ENCODE measurements at places on chromosomes 4 and X.
A peak's percentile ranks its signal among the peaks of the same experiment; 100 is the strongest.

DNA sequence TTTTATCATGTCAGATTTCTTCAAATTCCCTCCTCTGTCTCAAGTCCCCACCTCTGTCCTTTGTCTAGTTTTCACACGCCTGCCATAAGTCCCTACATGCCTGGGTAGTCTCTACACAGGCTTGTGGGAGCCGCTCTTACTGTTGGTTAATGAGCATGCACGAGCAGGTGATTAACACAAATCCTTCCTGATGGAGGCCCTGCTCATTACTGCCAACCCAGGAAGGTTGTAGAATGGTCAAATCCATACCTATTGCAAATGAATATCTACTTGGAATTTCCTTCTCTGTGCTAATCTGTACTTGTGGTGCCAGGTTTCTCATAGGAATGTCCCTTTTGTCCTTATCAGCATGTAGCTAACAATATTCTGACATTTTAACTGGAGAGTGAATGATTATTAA lies 208.4 kb upstream of the HDX start:
- DNase-seq: no peak

DNA sequence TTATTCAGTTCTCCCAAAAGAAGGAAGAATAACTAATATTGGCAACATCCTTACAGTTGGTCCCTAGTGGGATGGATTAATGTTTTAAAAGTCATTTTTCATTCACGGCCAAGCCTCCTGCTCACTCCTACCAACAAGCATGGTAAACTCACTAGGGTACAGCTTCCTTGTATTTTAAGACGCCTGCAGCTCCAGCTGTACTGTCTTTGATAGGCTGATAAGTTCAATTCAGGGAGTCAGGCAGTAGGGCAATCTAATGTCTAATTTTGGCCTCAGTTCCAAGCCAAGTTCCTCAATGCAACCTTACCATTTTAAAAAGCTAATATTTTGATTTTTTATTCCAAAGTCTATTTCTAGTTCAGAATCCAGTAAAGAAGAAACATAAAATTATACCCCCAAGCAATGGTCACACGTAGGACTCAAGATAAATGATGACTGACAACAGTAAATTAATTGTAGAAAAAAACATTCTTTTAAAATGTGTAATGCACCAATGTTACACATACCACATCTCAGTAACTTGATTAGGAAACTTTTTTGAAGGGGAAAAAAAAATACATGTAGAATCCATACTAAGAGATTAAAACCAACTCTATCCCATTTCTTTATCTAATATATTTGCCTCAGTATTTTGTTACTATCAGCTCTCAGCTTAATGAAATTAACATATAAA lies 9.3 kb downstream of the LCORL start:
- no peak for DNase-seq

DNA sequence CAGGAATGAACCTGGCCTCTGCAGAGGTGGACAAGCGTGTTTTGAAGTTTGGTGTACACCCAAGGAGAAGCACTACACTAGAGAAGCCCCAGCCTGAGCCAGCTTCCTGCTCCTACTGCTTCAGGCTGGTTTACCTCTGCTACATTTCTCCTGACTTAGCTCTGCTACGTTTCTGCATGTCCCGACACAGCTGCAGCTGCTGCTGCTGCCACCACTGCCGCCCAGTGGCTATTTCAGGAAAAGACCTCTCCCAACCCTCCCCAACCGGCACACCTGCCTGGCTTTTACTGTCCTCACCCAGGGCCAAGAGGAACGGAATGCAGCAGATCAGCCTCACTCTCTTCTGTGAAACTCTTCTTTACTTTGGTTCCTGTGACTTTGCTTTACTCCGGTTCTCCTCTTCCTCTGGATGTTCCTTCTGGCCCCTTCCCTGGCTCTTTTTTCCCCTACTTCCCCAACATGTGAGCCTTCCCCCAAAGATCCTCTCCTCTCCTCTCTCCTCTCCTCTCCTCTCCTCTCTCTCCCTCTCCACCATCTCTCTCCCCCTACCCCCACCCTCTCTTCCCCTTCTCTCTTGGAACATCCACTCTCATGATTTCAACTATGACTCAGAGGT lies 3.1 kb upstream of the P2RY4 start:
- DNase-seq: peak; percentile 43

DNA sequence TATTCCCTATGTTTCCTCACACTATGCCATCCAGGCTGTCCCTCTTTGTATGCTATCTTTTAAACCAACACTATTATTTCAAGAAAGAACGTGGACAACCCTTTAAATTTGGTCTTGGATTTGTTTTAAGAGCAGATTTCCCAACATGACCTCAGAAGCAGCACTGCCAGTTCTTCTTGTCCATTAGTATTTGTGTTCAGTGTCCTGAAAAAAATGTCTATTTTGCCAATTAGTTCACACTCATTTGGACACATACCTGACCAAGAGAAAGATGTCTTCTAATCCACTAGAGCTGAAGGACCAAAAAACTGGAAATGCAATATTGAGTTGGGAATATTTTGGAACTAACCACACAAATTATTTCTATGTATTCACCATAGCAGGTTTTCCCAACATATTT lies 223.2 kb upstream of the CNKSR2 start:
- DNase-seq: no peak

GRCh38 chrX:150036181-150036580 lies 97.9 kb upstream of the EOLA2 start:
- peak; percentile 51 for DNase-seq

DNA sequence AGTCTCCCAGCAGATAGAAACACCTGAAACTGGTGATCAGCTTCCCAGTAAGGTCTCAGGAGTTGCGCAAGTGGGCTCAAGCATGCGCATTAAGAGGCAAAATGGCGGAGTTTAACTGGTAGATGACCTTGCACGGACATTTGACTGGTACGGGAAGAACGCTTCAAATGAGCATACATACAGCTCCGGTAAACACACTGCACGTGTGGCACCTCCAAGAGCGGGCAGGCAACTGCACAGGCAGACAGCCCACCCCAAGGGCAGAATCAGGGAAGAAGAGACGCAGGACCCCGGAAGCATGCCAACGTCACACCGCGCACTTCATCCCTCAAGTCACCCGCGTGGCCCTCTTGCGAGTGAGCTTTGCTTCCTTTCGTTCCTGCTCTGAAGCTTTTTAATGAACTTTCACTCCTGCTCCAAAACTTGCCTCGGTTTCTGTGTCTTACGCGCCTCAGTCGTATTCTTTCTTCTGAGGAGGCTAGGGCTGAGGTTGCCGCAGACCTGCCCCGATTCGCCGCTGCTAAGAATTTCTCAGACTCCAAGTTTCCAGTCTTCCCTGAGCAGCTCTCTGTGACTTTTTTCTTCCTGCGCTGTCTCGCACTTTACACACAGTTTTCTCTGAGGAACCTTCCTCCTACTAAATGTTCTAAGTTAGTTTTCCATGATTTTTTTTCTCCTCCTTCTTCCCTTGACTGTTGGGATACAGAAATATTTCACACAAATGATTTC lies 180.7 kb upstream of the ZFP42 start:
- no peak for DNase-seq

GRCh38 chr4:15027921-15028435 lies 25.7 kb downstream of the CPEB2 start:
- no peak for DNase-seq

GRCh38 chr4:165799384-165799815 lies 73.6 kb upstream of the TLL1 start:
- no peak for DNase-seq

- DNase-seq: no peak
Observed at GRCh38 chrX:151899622-151900021, 13.1 kb upstream of the MAGEA4 start.

- no peak for DNase-seq
Observed at GRCh38 chr4:96342196-96342595, 502.3 kb downstream of the PDHA2 start.

DNA sequence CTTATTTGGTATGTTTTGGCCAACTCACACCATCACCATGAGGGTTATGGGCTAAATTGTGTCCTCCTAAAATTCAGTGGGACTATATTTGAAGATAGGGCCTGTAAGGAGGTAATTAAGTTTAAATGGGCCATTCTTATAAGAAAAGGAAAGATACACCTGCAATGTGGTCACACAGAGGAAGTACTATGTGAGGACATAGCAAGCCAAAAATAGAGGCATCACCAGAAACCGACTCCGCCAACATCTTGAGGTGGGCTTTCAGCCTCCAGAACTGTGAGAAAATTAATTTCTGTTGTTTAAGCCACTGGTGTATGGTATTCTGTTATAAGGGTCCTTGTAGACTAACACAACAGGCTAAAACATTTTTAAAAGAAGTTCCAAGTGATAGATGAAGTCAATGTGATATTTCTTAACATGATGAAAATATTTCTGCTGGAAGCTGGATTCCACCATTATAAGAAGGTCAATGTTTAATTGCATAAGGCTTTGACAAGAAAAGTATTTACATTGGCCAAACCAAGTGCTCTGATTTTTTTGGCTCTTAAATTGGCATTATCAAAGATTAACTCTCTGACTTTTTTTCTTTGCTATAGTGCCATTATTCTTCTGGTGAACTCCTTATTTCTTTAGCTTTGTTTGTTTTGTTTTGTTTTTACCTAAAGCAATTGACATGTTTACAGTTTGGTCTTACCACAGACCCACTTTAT lies 540.9 kb downstream of the PPARGC1A start:
- no peak for DNase-seq

GRCh38 chr4:120923207-120923522 lies 639 bp upstream of the PRDM5 start:
- DNase-seq: no peak

DNA sequence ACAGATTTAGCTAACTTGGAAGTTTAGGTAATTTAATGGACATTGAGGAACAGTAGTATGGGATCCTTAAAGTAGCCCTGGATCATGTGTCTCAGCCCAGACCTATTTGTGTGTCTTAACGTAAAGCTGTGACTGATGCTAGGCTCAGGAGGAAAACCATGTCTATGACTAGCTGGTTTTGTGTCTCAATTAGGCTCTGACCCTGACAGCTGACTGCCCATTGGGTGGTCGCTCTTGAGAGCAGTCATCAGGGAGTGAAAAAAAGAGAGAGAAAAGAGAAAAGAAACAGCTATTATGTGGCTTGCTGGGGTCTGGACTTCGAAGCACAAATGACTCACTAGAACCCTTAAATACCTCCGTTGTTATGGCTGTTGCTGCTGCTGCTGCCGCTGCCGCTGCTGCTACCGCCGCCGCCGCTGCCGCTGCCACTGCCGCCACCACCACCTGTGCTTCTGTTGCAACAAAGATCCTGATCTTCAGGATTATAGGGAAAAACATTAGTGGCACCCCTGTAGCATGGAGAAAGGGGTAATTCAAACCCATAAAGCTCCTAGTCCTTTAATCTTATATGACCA lies 70.7 kb downstream of the GSPT2 start:
- no peak for DNase-seq

DNA sequence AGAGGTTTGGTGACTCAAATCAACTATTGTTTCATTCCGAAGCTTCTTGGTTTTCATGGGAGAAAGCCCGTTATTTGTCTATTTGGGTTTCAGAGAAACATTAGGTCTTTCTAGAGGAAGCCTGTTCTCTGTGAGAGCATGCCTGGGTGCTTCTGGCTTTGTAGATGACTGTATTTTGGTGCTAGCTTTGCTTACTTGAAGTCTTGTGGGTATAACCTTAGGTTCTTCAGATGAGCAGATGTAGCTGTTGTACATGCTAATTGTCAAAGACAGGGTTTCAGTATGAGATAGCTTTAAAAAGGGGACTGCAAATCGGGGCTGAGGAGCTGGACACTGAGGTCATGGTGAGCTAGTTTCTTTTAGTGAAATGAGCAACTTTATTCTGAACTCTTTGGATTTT lies 7.9 kb upstream of the STOX2 start:
- no peak for DNase-seq

DNA sequence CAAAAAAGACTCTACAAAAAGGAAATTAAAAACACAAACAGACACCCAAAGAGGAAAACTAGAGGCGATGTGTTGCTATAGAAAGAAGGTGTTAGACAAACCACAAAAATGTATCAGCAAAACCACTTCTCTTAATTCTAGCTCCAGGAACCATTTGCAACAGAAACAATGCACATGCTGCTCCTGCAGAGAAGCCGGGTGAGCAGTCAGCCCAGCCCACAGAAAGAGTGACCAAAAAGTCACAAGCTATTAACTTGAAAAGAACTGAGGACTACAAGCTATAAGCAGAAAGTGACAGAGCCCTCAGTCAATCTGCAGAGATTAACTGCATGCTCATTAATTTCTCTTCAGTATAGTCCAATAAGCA lies 96.2 kb upstream of the KLHL13 start:
- no peak for DNase-seq

DNA sequence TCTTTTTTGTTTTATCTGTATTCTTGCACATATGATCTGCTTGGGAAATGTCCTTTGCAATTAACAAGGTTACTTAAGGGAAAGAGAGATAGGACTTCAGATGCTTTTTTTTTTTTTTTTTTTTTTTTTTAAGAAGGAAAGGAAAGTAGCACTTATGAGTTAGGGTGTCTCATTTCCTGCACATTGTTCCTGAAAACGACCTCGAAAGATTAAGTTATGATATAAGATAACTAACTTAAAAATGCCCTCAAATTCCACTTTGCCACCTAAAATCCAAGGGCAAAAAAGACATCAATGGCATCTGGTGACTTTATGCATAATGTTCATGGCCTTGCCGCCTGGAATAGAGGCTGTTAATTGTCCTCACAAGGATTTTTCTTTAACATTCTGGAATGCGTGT lies 44.9 kb downstream of the PCDH7 start:
- DNase-seq: no peak

- DNase-seq: no peak
Observed at GRCh38 chr4:30855232-30855631, 135.1 kb downstream of the PCDH7 start.

GRCh38 chrX:116010939-116011338 lies 159.6 kb upstream of the AGTR2 start:
- no peak for DNase-seq

- DNase-seq: no peak
Observed at GRCh38 chr4:123449780-123450179, 53.2 kb downstream of the SPRY1 start.
